Gastrocnemius medialis (tissue), 4 donors: ENCODE measurements at places on chromosomes 1 and 21. TPM values are rescaled to one million over a fixed set of nuclear protein-coding genes. Genes with fewer than 3 reads are reported as not detected.

GRCh38 chr21:25518491-25518911 is 88.8 kb downstream of the MRPL39 start:
- no peak for DNase-seq

GRCh38 chr21:29904359-29905282 is 35.2 kb downstream of the GRIK1 start:
- DNase-seq = no peak

GRCh38 chr1:38051079-38051543 is 4.5 kb upstream of the POU3F1 start:
- no peak for DNase-seq

GRCh38 chr1:208763971-208764370 is 519.8 kb upstream of the PLXNA2 start:
- DNase-seq = no peak

- no peak for DNase-seq
Observed at GRCh38 chr1:64378826-64379225, 91.1 kb upstream of the CACHD1 start.

DNA sequence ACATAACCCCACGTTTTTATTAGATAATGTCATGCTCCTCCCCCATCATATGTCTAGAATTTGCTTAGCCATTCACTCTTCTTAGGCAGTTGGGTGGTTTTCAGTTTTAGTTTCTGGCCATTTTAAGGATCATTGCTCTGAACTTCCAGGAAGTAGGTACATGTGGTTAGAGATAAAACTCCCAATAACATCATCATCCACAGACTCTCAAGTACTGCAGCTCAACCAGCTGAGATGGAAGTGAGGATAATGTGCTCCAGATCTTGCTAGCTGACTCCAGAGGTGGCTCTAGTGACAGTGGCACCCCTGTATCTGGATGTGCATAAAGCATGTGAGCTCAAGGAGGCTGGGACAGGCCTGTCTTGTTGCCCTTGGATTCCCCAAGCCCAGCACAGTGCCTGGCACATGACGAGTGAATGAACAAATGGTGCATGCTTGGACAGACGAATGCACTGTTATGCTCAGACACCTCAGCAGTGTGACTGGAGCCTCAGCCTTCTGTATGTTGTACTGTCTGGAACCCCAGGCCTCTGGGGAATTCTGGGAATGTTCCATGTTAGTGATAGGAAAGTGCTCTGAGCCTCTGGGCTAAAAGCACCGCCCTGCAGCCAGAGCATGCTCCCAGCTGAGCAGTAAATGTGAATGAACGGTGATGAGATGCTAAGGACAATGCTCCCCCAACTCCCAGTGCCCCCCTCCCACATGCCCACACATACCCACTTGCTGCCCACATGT is 16.4 kb upstream of the KCNN3 start:
- DNase-seq = no peak

GRCh38 chr1:43783671-43784205 is 76.4 kb downstream of the ST3GAL3 start:
- DNase-seq = peak; percentile 50

- no peak for DNase-seq
Observed at GRCh38 chr1:173405834-173406233, 71.3 kb upstream of the PRDX6 start.

- DNase-seq = no peak
Observed at GRCh38 chr1:241679961-241680360, 27.9 kb downstream of the WDR64 start.

GRCh38 chr1:162922201-162922600 is 61.2 kb upstream of the CCDC190 start:
- no peak for DNase-seq

DNA sequence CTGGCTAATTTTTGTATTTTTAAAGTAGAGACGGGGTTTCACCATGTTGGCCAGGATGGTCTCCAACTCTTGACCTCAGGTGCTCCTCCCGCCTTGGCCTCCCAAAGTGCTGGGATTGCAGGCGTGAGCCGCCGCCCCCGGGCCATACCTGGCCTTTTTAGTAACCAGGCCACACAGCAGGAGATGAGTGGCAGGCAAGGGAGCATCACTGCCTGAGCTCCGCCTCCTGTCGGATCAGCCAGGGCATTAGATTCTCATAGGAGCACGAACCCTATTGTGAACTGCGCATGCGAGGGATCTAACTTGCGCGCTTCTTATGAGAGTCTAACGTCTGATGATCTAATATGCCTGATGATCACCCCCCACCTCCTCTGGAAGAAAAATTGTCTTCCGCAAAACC is 308.7 kb upstream of the PRMT6 start:
- DNase-seq = no peak

GRCh38 chr1:15157524-15158399 is 4.2 kb downstream of the TMEM51 start:
- no peak for DNase-seq

DNA sequence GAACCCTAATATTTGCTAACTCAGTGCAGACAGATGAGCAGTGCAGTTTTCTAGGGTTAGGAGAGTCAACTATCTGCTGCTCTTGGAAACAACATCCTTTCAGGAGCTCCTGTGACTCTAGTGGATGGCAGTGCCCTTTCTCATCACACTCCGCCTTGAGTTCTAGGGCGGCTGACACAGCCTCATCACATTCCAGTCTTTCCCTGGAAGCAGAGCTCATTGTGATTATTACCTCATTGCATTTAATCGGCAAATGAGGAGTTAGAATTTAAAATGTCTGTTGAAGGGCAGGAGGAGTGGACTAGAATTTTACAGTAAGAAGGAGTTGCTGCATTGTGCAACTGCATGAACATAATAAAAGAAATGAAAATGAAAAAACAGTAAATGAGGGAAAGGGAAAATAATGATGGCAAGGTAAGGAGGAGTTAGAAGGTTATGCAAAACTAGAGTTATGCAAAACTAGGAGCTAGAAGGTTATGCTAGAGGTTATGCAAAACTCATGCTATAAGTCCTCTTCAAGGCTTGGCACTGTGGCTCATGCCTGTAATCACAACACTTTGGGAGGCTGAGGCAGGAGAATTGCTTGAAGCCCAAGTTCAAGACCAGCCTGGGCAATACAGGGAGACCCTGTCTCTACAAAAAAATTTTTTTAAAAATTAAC is 6.9 kb upstream of the PTGFRN start:
- no peak for DNase-seq

DNA sequence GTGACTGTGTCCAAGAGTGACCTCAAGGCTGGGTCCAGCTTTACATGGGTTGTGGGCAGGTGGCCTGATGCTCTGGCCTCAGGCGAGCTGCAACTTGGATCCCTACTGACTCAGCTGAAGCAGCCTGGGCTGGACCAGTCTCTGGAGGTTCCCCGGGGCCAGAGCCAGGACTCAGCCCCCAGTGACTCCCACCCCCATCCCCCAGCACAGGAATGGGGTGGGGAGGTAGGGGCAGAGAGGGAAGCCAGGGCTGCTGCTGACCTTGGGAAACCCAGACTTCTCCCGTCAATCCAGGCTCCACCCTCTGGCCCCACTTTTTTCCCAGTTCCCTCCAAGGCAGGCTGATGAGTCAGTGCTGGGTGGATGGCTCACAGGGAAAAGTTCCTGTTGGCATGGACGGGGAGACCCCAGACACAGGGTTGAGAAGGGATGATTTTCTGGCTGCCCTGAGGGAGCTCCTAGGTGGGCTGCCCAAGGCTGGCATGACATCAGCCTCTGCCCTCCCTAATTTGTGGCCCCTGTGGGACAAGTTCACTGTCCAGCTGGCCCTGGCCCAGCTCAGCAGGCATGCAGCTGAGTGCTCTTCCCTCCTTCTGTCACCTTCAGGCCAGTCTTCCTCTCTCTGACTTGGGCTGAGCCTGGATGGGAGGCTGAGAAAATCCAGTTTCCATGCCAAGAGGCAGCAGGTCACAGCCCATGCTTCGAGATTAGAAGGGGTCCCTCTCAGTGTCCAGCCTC is 2.2 kb downstream of the ZC3H12A start:
- peak; percentile 88 for DNase-seq

DNA sequence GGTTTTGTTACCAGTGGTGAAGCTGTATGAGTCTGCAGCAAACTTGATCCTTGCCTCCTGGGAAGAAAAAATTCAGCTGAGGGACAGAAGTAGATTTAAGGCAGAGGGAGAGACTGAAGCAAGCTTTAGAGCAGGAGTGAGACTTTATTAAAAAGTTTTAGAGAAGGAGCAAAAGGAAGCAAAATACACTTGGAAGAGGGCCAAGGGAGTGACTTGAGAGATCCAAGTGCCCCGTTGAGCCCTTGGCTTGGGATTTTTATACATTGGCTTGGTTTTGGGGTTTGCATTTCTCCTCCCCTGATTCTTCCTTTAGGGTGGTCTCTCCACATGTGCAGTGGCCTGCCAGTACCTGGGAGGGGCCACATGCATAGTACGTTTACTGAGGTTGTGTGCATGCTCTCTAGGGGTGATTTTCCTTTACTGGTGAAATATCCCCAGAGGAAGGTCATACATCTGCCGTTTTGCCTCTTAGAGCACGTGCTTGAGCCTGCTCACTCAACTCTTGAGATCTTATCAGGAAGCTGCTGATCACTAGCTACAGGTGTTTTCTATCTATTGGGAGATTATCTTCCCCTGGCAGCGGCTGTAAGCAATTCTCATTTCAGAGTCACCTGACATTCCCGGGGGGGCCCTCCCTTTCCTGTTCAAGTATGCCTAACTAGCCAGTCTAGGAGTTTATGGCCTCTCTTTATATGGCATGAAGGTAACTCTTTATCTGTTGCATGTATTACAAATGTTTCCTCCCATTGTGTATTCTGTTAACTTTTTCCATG is 20.3 kb downstream of the FASLG start:
- DNase-seq = no peak

DNA sequence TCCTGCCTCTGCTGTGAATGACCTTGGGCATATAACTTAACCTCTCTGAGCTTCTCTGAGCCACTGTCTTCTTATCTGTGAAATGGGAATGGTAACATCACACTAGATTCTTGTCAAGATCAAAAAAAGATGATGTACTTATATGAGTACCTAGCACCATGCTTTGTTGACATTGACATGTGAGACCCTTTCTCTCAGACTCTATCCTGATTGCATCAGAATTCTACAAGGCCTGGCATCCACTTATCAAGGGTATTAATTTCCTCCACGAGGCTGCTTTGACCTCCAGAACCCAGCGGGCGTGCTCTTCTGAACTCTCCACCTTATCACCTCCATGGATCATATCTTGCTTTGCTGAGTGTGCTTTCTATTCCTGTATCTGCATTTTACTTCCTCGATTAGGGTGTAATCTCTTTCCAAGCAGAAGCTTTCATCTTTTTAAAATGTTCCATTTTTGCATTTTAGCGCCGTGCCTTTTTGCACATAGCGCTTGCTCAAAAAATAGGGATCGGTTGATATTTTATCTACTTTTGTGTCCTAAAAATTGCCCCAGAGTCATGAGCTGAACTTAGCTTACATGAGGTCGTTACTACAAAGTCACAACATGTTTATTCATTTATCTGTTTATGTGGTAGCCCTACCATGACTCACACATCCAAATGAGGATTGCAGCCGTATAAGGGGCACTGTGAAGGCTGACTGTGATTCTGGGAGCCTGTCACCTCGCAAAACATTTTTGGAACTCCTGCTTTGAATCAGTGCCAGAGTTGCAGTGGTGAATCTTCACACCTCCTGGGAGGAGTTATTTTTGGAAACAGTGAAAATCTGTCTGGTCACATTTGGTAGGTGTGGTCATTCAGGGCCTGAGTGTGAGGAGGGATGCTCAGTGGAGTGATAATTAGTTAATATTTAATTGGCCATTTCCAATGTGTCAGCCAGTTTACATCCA is 63.2 kb downstream of the IER5 start:
- DNase-seq = peak; percentile 91

DNA sequence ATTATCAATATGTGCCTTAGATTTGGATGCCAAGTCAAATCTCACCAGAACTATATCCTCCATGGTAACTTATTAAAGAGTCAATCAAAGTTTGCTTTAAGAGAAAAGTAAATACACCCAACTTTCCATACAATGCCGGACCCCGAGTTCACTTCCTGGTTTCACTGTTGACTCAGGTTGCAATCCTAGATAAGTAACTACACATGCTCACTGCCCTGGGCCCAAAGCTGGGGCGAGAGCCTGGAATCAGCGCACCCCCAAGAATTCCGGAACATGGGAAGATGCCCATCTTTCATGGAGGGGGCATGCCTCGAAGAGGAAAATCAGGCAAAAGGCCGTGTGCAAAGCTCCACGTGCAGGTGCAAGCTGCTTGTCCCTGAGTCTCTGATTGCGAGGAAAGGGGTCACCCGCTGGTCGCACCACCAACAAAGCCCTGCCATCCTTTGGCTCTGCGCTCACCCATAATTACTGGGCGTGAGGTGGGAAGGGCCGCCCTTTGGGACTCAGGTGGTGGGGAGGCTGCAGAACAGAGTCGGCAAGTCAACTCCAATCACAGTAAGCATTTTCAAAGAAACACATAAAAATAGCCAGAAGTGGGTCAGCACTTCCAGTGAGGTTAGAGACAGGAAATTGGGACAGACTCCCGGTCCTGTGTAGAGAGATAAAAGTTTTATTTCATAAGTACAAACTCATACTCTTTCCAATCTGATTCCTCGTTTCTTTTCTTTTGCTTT is 167.7 kb downstream of the TOMM20 start:
- DNase-seq = no peak

- no peak for DNase-seq
Observed at GRCh38 chr1:86491171-86491950, 22.6 kb downstream of the CLCA1 start.

DNA sequence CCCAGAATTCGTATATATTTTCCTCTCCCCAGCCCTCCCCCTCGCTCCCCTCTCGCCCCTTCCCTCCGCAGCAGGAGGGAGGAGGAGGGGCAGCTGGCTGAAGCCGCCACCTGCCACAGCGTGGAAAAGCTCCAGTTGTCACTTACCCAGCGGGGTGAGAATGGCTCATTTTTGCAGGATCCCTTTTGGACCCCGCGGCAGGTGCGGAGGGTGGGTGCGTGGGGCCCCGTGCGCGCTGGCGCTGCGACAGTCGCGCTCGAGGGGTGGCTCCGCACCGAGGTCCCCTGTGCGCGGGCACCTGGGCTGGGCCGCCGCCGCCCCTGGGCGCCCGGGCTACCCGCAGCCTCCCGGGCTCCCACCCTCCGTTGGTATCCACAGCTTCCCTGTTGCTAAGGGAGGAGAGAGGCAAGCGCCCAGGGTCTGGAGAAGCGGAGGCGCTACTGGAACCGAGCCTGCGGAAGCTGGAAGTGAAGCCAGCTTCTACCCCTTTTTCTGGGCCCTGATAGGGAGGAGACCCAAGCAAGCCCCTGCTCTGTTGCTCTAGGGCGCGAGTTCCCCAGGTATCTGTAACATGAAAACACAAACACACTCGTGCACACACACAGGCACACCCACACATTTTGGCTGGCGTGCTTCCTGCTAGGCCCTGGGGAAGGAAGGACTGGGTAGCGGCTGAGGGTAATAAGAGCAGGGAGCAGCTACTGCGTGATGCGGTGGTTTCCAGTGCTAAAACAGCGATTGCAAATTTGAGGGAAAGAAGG is at the start of gene ERICH3:
Gene ERICH3, minus strand, starts transcription at position 442 of the 761 bp plus-strand sequence. Its CDS starts 273 bp downstream, at position 169.
- DNase-seq = no peak

- no peak for DNase-seq
Observed at GRCh38 chr1:198003468-198003867, 86.3 kb downstream of the LHX9 start.

Gene KCNJ6
- total RNA-seq = not detected

Gene TFF2
- total RNA-seq = not detected

Gene EVI5
- total RNA-seq = 4.6 TPM

Gene OR2L8
- total RNA-seq = not detected

Gene NPHS2
- not detected for total RNA-seq

Gene FCGR3B
- total RNA-seq = 0.42 TPM

Gene NPL
- 3.6 TPM for total RNA-seq

Gene ARMH1
- total RNA-seq = not detected

Gene CD1E
- total RNA-seq = not detected
